Gastrocnemius medialis (tissue), 4 donors: ENCODE measurements at places on chromosomes 2 and 18. TPM values are rescaled to one million over a fixed set of nuclear protein-coding genes. Genes with fewer than 3 reads are reported as not detected.

GRCh38 chr2:85769983-85770362 lies 16.2 kb downstream of the ATOH8 start:
- no peak for DNase-seq

Gene MSTN
- total RNA-seq, result 1.0 TPM

GRCh38 chr2:136067459-136067858 lies 50.5 kb downstream of the CXCR4 start:
- DNase-seq, result no peak

DNA sequence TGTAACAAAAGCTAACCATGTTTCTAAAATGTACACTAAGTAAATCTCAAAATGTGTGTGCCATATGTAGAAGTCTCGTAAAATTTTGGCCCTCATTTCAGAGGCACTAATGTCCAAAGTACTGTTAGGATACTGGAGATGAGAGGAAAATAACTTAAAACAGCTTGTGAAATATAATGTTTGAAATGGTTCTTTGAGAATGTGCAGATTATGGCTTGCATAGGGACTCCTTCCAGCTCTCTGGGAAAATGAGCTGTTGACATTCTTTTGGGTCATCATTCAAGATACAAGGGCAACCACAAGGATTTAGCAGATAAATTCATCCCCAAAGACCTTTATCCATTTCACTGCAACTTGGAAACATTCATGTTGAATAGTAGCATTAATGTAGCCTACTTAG lies 38.1 kb upstream of the OTX1 start:
- DNase-seq, result no peak

DNA sequence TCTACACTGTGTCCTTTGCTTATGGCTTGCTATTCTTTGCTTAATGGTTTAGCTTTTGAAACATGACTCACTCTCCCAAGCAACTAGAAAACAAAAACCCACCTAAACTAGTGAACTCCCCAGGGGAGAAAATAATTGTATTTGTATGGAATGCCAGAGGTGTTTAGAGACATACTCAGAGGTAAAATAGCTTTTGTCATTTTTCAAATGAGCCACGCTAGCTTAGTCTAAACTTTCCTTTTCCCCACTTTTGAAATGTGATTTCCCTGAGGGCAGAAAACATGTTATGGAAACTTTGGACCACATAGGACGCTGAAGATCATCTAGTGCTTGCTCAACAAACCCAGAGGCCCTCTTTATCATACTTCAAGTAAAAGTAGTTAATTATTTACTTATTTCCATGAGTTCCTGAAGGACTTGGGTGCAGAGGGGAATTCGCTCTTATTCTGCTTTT lies 16.5 kb upstream of the CYTIP start:
- no peak for DNase-seq

GRCh38 chr18:40883271-40883670 lies 1071.8 kb upstream of the PIK3C3 start:
- no peak for DNase-seq

- DNase-seq, result no peak
Measured at GRCh38 chr2:169285531-169286235, 76.7 kb downstream of the LRP2 start.

GRCh38 chr2:137493261-137493660 lies 471.0 kb upstream of the HNMT start:
- DNase-seq, result no peak

DNA sequence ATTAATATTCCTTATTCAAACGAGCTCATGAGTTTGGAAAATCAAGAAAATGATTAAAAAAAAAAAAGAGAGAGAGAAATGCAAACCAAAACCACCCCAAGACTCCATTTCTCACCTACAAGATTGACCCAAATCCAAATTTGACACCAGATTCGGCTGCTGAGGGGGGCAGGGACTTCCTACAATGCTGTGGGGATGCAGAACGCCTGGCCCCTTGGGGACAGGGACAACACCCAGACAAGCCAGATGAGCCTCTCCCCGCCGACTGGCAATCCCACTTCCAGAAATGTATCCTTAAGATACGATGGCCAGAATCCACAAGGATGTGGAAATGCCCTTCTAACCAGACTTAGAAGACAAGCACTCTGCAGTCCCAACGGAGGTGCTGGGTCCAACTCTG lies 20.7 kb downstream of the BOK start:
- DNase-seq, result no peak

DNA sequence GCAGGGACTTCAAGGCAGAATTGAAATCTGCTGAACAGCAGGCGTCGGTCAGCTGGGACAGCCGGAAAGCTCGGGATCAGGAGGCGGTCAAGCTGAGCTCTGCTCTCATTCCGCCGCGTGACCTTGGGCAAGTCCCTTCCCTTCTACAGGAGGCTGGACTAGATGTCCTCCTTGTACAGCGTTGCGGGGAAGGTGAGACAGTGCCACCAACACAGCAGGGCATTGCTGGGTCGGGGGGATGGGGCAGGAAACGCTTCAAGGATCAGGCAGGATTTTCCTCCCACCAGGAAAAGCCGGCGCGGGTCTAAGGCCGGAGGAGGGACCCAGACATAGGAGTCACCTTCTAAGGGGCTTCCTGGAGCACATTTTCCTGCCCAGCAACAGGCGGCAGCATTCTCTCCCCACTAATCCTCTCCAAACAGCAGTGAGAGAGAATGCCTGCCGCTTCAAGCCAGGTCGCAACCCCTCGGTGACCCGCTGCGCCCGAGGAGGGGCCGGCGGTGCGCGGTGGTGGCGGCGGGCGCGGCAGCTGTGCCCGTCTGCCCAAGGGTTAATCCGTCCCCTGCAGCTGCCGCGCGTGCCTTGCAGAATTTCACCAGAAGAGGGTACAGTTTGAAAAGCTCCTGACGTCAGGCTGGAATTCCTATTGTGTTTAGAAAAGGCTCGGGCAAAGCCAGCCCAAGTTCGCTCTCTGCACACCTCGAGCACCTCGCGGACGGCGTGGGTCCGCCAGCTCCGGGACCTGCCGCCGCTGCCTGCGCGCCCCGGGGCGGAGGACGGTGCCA lies at the start of gene KCNF1:
Gene KCNF1 (plus strand): TSS at position 644 of the 785 bp plus-strand sequence. CDS start 493 bp downstream, outside the sequence.
- no peak for DNase-seq

- no peak for DNase-seq
Measured at GRCh38 chr2:74387346-74387745, 7.2 kb upstream of the DCTN1 start.

DNA sequence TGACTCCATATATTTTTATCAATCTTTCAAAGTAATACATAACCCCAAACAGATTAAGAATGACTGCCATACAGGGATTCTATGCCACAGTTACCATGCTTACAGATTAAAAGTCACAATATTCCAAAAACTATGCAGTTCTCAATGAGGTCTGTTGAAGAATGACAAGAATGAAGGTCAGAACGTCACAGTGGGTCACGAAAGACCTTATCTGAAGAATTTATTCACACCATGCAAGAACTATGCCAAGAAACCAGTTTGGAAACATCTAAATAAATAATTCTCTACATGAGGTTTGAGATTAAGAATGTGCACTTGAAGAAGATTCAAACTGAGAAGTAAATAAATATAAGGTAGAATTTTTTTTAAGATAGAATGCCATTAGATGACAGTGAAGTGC lies 253.3 kb downstream of the EXOC6B start:
- DNase-seq, result no peak

Gene TMEM214
- total RNA-seq, result 27.9 TPM

DNA sequence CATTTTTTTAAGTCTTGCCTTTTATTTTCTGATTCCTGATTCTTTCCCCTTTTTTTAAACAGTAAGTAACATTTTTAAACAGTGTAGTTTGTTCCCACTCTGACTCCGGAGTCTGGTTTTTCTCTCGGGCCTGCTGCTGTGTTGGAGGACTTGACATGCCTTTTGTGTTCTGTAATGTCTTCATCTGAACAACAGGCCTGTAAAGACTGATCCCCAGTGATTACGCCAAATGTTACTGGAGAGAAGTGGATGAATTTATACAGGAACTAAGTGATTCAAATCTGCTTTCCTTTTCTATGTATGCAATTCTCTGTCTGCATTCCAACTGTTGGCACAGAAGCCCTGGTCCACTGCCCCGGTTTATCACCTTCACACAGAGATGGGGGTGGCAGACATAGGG lies 54.3 kb upstream of the RMDN2 start:
- DNase-seq, result no peak

Gene KLHL14
- not detected for total RNA-seq
